ENCODE measurements at places on chromosomes 4 and X.

DNA sequence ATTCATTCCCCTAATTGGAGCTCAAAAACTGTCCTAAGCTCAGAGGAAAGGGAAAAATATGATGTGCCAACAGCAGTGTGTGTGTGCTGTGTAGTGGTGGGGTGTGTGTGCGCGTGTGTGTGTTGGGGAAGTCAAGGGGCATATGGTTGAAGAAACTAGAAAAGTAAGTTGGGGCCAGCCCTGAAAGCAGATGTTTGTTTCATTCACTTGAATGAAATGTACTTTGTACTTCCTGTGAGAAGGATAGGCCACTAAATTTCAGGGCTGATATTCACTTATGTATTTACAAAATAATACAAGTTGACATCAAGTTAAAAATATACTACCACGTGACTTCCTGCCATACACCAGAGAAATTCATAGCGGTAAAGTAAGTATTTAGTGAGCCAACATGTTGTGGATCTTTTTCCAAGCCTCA, 151.3 kb upstream of the JADE1 start:
- no peak for DNase-seq

DNA sequence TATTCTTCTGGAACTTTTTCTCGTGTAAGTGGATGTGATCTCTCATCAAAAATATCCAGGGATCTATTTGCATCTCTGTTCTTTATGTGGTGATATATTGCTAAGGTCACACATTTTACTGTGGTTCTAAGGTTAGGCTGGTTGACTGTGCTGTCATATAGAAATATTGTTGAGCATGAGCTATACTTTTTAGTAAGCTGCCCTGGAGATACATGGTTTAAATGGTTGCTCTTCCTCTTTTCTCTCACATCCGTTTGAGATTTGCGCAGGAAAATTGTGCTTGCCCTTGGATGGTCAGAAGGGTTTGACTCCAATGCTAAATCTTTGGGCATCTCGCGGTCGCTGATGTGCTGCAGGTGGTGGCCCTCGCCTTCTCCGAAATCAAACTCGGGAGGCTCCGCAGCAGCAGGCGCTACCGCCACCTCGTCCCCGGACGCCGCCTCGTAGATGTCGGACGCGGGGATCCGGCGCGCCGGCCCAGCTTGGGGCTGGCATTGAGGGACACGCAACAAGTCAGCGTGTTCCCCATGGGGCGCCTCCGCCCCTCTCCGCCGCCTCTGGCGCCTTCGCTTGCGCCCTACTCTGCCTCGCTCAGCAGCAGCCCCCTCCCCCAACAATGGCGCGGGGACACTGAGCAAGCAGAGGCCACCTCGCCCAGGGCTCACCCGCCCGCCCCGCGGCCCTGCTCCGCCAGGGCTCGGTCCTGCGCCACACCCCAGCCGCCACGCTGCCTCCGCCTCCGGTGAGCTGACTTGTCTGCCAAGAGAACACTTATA, 154.5 kb downstream of the MSN start:
- DNase-seq: no peak

- DNase-seq: peak; percentile 28
These were observed 774 bp downstream of the ARMCX2 start for GRCh38 chrX:101658661-101659491.

GRCh38 chrX:15056044-15056443, 182.8 kb downstream of the MOSPD2 start:
- DNase-seq: no peak

DNA sequence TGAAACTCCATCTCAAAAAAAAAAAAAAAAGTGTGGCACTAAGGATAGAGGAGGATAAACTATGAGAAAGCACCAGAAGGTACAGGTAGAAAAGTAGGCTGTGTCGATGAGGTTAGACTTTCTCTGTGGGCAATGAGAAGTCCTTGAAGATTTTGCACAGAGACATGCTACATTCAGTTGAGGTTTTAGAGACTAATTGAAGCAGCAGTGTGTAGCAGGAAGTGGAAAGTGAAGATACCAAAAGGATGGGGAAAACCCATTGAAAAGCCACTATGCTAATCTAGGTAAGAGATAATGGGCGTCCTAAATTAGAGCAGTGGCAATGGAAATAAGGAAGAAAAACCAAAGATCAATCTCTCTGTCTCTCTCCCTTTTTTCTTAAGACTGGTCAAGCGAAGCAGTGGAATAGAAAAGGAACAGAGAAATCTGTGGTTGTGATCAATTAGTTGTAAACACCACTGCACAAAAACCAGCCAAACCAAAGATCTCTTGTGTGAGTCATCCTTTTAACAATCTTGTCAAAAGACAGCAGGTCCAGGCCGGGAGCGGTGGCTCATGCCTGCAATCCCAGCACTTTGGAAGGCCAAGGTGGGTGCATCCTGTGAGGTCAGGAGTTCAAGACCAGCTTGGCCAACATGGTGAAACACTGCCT, 3.5 kb downstream of the SPINK2 start:
- no peak for DNase-seq

- peak; percentile 17 for DNase-seq
These were observed 552 bp downstream of the NKRF start for GRCh38 chrX:119605464-119606279.

DNA sequence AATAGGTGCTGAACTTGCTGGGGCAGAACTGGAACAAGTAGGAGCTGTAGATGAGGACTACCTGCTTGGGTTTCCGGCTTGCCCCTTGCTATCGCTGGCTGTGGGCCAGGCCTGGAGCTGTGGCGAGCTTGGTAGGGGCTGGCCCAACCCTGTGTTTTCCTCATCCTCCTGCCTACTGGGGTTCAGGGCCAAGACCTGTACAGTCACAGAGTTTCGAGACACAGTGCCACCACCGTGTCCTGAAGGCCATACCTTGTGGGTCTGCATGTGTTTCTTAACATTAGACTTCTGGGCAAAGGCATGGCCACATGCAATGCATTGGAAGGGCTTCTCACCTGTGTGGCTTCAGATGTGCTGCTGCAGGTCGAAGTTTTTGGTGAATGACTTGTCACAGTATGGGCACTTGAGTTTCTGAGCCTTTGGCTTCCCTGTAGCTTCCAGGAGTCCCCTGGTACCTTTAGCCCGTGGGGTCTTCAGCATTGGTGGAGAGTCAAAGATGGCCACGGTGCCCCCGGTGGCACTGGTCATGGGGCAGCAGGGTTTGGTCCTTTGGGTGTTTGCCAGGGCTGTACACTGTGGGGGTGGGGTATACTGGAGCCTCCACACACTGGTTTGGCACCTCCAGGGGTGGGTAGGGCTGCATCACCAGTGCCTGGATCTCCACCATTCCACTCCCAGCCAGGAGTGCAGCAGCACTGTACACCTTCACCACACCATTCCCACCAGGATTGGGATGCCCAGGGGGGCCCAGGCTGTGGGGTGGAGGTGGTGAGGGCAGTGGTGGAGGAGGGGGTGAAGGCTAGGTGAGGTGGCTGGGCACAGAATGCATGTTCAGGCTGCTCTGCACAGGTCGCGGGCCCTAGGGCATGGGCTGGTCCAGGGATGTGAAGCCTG, 52.1 kb downstream of the CFAP299 start:
- DNase-seq: no peak

GRCh38 chrX:118593407-118593806, 97.8 kb downstream of the DOCK11 start:
- no peak for DNase-seq

DNA sequence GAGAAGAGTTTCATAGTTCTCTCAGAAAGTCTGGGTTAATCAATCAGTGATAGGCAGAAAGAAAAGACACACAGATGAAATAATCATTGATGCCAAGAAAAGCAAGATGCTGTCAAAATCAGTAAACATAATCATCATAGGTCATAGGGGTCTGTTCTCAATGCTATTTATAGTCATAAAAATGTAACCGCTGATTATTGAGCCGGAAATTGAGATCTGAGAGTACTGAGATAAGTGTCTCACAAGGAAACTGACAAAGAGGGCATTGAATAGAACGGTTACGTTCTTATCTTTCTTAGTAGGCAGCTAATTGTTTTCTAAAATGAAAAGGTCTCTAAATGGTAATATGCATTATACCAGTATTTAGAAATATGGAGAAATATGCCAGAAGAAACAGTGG, 1686.1 kb upstream of the AGA start:
- DNase-seq: no peak

DNA sequence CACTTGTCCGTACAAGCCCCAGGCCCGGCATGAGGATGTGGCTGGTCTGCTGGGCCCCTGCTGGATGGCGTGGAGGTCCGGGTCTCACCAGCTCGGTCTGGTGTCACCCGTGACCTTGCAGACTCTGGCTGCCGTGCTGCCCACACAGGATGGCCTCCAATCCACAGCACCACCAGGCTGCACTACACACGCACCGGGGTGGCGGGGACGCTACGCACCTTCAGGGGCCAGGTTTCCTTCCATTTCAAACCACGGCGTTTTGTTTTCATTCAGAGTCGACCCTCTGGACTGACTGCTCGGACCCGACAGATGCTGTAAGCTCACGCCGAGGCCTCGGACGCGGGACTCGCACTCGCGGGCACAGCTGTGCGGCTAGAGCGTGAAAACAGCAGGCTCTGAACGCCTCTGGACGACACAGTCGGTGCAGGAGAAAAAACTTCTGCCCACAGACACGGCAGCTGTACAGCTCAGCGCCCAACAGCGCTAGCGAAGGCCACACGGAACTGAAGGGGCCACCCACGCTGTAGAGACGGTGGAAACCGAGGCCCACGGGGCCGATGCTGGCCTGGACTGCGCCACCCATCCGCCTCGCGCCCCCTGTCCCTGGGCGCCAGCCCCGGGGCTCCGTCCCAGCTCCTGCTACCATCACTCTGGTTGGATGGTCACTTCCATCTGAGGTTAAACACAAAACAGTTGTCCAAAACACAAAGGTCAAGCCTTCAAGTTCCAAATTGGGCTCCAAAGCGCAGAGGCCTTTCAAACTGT, 40.0 kb downstream of the FAM53A start:
- no peak for DNase-seq

DNA sequence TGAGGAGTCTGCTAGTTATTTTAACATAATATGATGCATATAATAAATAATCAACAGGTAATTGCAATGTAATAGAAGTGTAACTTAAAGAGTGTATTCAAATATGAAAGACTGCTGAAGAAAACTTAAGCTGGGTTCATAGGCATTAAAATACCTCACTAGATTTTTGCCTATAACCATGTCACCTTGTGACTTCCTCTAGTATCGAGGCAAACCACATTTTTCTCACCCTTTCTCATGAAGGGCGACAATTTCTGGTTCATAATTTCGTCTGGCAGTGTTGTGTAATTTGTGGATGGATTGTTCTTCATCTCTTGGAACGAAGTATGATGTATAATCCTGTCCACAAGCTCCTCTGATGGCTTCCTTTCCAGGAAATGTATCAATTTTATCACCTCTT, 16.0 kb downstream of the SULT1E1 start:
- DNase-seq: no peak

GRCh38 chr4:36574816-36575215, 293.4 kb downstream of the DTHD1 start:
- no peak for DNase-seq

GRCh38 chr4:122453384-122453995, 3.0 kb downstream of the IL2 start:
- no peak for DNase-seq

DNA sequence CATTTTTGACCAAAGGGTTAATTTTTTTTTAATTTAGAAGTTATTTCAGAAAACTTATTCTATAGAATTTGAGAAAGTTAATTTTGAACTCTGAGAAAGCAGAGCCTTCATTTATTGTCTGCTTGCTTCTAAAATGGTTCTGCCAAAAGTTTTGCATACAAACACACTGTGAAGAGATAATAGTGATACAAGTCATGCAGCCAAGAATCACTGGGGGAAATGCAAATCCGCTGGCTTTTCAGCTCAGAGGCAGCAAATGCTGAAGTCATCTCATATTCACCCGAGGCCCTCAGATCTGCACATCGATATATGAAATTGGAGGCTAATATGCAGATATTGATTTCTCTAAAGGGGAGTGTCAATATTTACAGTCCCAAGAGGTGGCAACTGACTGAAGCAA, 186.2 kb downstream of the KIT start:
- DNase-seq: no peak

DNA sequence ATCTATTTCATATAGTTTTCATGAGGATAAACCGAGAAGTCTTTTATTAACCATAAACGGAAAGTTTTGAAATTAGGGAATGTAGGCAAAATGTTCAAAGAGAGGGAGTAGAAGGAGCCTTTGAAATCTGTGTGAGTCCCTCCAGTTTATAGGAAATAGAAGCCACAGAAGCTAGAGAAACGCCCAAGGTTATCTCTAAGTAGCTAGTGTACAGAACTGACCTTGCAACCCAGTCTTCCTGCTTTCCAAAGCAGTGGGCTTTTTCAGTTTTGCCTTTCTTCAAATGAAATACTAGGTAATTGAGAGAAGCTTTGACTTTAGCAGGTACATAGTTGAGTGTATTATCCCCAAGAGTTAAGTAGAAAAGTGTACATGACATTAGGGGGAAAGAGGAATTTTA, 39.4 kb downstream of the STIM2 start:
- no peak for DNase-seq

DNA sequence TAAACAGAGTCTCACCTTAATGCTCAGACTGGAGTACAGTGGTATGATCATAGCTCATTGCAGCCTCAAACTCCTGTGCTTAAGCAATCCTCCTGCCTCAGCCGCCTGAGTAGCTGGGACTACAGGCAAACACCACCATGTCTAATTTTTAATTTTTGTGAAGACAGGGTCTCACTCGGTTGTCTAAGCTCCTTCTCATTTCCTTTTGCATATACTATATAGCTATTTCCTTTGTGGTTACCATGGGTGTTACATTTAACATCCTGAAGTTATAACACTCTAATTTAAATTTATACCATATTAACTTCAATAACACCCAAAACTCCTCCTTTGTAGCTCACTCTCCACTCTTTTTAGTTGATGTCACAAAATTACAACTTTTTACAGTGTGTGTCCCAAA, 114.3 kb downstream of the DCK start:
- DNase-seq: no peak

DNA sequence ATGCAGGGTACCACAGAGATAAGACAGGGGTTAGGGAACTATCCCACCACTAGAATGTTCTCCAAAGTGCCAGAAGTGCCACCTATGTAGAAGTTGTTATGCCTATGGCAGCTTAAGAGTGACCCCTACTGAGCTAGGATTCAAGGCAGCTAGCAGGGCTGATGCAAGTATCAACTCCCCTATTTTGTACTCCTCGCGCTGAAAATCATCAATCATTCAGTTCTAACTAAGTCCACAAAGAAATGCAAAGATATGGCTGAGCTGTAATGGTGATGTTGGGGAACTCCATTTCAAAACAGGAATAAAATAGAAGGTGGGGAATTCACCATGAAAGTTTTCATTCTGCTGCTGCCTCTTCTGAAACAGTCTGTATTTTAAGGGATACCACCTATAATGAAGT, 13.8 kb downstream of the ACSL4 start:
- DNase-seq: no peak

- no peak for DNase-seq
These were observed 88.3 kb upstream of the CITED1 start for GRCh38 chrX:72393836-72394517.

- DNase-seq: no peak
These were observed 318.5 kb downstream of the EVC2 start for GRCh38 chr4:5389756-5390310.

All from progenitor cell of endocrine pancreas (in vitro differentiated cells).